ENCODE measurements at places on chromosomes 5 and 9.

DNA sequence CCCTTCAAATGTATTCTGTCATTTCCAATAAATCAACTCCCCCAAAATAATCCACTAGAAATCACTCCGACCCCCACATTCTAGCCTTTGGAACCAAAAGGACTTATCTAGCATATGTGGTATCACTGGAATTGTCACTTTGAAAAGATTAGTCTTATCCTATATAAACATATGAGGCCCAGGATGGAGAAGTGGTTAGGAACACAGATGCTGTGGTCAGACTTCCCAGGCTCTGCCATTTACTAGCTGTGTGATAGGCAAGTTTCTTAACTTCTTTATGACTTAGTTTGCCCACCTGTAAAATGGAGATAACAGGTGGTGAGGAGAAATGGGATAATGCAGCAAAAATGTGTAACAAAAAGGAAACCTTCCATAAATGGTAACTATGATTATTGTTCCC lies 62.0 kb upstream of the GLRX start:
- no peak for DNase-seq

GRCh38 chr5:17302604-17303003 lies 85.2 kb downstream of the BASP1 start:
- no peak for DNase-seq

DNA sequence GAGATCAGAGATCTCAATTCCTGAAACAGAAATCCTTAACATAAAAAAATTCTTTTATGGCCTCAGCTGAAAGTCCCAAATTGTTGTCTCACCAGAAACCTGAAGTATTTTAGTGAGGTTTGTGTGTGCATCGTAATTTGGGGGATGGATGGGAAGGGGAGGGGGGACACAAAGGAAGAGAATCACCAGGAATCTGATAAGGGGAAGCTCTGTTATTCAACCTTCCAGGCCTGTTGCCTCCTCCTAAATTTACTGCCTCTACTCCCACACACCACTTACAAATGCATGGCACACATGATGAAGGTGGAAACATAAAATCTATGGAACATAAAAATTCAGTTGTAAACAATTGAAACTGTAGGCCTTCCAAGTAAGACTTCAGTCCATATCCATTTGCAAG lies 97.7 kb downstream of the NPR3 start:
- DNase-seq, result no peak

GRCh38 chr5:141496038-141496437 lies 7.2 kb downstream of the PCDHGC5 start:
- no peak for DNase-seq

- DNase-seq, result no peak
Observed at GRCh38 chr5:176855598-176855997, 43.5 kb downstream of the HK3 start.

DNA sequence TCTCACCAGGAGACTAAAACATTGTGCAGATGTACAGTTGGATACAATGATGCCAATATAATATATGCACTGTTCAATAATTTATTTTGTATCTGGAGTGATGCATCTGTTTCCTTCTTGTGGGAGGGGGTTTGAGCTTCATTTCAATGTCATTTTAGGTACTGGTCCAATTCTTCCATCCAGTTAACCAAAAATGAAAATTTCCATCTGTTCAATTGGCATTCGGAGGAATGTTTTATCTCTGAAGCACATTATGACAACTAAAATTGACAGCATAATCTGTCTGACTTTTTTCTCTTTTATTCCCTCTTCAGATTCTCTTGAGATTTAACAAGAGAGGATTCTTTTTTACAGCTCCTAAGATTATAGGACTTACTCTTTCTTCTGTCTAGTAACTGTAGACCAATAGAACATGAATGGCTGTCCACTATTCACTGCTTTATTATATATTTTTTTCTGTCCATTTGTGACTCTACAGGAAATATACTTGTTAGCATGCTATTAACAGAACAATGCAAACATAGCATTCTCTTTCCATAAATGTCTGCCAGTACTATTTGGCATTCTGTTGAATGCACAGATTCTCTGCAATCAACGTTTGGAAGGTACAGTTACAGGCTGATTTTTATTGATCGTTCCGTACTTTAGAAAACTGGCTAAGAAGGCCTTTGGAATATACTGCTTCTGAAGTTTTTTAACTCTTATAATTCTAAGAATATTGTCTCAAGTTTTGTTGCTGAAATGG lies 57.8 kb downstream of the NDUFAF2 start:
- DNase-seq, result no peak

DNA sequence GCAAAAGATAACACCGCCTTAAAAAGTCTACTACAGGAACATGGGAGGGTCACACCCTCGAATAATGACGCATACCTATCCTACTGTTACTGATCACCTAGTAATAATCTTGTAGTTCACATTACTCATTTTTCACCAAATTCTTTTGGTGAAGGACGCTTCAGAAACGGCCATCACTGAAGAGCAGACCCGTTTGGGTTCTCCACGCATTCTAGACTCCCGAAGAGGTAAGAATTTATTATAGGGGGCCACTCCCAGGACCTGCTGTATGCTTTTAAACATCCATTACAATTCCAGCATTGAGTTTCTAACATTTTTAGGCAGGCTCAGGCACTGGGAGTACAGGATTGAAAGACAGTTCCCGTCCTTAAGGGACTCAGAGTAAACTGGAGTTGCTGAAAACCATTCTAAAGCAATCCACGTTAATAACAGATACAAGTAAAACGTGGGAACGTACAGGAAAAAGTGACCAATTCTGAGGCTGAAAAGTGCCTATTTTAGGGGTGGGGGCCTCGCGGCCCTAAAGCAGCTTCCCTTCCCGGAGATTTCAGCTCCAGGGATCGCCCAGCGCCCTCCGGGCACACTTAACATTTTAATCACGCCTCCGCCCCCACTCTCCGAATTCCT lies at the start of gene FER:
TSS of gene FER (plus strand) at position 124 of the 627 bp plus-strand sequence. CDS start 50,286 bp downstream, outside the sequence.
- DNase-seq, result no peak

DNA sequence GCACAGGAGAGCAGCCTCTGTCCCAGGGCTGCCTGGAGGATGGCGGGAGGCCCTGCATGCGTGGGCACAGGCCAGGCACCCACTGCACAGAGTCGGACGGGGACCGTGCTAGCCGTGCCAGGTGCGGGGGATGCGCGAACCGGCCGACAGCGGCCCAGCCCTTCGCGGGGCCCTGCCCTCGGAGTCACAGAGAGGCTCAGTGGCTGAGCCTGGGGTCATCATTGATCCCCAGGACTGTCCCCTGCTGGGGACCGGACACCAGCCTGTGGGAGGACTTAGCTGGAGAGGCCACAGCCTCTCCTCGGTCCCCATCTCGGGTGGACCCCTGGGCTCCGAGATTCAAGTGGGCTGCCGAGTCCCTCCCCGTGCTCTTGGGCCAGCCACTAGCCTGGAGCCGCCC lies 19.1 kb upstream of the LAMC3 start:
- DNase-seq, result no peak

- no peak for DNase-seq
Observed at GRCh38 chr5:121630402-121630801, 221.3 kb upstream of the FTMT start.

DNA sequence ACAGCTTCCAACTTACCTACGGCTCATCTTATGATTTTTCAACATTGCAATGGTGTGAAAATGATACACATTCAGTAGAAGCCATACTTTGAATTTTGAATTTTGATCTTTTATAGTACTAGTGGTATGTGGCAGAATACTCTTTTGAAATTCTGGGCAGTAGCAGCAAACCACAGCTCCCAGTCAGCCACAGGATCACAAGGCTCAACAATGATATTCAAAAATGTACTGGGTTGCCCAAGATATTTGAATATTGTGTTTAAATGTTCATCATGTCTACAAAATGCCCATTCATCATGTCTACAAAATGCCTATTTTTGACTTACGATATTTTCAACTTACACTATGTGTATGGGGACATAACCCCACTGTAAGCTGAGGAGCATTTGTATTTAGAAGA lies 81.3 kb upstream of the PRR16 start:
- DNase-seq, result no peak

DNA sequence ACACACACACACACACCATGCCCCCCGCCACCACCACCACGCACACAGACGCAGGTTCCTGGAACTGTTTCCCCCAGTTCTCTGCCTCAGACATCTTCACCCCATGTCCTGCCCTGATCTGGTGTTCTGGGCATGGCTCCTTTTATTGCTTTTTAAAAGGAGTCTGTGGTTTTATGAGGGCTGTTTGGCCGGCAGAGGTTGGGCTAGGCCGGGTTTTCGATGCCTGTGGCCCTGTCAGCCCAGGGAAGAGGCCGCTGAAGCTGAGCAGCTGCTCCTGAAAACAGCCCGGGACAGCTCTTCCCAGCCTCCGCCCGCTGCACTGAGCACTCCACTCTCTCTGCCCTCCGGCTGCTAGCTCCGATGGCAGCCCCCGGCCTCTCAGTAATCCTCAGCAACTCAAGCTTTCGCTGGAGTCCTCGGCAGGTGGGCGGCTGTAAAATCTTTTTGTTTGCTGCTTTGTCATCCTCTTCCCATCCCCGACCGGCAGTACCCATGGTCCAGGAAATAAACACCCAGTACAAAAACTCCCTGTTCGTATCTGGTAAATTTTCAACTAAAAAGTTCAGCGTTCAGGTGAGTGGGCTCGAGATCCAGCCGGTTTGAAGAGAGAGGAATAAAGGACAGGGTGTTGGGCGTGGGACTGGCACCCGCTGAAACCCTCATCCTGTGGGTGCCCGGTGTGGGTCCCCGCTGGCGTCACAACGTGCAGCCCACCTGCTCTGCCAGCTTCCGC lies 103.0 kb upstream of the ERCC6L2 start:
- no peak for DNase-seq

DNA sequence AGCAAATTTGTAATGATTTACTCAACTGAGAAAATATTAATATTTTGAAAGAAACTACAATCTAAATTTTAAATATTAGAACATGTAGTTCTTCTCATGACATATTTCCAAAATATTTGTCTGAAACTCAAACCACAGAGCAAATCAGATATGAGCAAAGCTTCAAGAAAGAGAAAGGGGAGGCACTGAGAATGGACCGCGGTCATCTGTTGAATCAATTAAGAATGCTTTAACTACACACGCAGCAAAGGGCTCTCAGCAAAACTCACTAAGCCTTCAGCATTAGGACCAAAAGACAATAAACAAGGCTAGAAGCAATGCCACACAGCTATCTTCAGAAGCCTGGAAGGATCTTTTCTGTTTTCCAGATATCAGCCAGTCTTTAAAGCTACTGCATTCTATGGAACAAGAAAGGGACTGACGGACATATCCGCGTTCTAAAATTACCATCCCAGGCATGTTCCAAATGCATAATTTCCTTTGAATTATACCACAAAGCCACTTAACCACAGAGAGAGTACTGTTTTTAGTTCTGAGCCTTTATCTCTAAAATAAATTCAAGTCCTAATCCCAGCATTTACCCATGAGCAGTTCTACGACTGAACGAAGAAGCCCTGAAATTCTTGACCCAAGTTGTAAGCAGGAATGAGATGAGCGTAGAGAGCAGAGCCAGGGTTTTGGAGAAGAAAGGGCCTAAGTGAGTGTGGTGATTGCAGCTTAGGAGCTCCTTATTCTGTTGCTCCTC lies 513.5 kb downstream of the AGTPBP1 start:
- DNase-seq, result no peak

DNA sequence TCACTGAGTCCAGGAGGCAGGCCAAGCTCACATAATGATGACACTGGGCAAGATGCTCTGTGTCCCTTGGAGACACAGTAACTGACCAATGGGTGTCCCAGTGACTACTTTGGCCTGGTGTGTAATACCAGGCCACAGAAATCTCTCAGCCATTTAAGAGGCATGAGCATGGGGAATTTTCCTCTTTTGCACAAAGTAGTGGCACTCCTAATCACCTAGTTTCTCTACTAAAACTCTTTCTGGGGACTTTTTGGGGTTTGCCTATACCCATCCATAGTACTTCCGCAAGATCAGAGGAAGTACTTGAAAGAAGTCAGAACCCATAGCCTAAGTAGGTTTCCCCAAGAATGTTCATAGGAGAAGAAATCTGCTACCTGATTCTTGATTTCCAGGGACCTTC lies 161.9 kb downstream of the ARSB start:
- DNase-seq, result no peak

GRCh38 chr5:44679214-44679613 lies 129.5 kb upstream of the MRPS30 start:
- DNase-seq, result no peak

- DNase-seq, result no peak
Observed at GRCh38 chr5:78659714-78660113, 11.1 kb upstream of the LHFPL2 start.

DNA sequence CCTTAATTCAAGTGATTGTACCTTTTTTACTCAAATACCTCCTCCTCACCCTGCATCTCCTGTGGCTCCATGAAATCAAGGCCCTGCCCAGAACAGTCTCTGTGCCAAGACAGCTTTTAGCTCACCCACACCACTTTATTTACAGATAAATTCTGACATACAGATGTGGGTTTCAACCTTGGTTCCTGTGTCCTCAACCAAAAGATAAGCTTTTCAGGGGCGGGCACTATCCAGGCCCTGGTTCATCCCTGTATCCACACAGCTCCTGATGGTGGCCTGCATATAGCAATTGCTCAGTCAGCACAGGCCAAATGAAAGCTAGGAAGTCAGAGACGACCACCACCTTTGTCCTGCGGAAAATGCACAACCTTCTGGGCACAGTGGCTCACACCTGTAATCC lies 8.3 kb downstream of the SHB start:
- no peak for DNase-seq

GRCh38 chr9:83130541-83130940 lies 67.6 kb upstream of the RASEF start:
- DNase-seq, result no peak

GRCh38 chr5:107294211-107294550 lies 376.6 kb downstream of the EFNA5 start:
- DNase-seq, result no peak

DNA sequence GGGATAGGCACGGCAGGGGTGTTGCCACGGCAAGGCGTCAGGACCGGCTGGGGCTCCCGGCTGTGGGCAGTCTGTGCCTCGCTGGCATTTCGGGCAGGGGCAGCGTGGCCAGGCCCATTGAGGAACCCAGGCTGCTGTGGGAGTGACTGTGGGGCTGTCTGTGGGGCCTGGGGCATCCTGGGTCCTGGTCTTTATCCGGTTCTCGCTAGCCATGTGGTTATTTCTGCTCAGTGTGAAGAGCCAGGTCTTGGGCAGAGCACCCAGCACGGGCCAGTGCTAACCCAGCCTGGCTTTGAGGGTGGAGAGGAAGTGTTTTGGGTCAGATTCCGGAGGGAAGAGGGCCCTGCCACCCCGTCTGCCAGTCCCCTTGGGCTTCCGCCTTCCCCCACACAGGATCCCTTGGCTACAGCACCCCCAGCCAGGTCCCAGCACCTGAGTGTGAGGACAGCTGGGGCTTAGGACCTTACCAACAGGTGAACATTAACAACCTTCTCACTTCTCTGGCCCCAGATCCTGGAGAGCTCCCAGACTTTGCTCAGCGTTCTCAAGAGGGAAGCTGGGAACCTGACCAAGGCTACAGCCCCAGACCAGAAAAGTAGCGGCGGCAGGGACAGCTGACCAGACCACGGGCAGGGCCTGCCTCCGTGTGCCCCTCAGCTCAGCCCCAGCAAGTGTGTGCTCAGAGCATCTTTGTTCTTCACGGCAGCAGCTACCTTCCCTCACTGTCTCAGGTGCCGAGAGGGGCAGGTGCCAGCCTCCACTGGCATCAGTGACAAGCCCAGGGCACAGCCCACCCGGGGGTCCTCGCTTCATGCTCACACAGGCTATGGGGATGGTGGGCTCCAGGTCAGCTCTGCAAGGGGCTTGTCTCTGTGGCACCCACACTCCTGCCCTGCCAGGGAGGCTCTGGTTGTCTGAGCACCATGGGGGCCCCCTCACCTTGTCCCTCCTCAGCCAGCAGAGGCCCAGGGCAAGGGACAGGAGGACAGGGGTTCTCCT lies 1.1 kb downstream of the SSNA1 start:
- no peak for DNase-seq

Measured in stimulated activated CD8-positive, alpha-beta memory T cell treated with anti-CD3 and anti-CD28 coated beads, Interleukin-7, amount 100 ng/mL, for 1 hour (primary cell).